Fibroblast of mammary gland (primary cell): ENCODE measurements at places on chromosomes 11 and 22.

DNA sequence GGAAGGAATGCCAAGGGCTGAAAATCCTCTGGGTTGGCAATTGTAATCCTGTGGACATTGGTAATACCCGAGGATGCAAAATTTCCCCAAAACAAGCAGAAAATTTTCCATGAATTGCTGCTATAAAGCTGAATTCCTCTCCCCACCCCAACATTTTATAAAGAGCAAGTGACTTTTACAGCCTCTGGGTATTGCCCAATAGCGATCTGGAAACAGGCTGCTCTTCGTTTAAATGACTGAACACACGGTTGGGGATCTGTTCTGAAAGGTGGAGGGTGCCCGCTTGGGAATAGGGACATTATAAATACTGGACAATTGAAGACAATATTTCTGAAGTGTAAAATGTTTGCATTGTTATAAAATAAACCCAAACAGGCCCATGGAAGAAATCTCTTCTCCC lies 20.6 kb downstream of the EHF start:
- no peak for DNase-seq

GRCh38 chr11:121522043-121522941 lies 69.5 kb upstream of the SORL1-AS1 start:
- DNase-seq: no peak

DNA sequence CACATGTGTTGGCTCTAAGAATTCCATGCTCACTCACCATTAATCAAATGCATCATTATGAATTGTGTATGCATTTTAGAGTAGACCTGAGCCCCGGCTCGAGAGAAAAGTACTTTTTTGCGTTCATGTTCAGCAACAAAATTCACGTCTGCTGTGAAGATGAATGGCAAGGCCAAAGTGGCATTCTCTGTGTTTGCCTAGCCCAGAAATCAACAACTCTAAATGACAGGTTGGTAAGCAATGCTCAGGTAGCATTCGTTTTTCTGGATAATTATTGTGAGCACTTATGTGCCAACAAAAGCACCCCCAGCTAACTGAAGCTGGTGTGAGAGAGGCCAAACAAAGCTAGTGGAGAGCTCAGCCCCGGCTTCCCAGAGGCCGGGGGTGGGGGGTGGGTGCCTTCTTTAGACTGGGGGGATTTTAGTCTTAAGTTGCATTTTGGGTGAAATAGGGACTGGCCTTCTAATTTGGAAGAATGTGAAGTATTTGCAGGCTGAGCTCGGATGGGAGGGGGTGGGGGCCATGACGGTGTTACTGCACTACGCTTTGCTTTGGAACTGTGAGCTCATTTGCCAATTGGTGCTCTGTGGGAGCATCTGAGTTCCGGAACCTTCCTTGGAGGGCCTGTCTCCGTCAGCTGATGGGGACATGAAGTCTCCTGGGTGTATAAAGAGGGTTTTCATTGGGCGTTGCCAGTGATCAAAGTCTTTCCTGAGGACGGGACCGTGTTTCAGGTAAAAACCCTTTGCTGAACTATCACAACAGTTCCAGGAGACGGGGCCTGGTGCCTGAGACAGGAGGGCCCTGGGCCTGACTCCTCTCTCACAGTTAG lies 29.0 kb upstream of the ALX4 start:
- no peak for DNase-seq

DNA sequence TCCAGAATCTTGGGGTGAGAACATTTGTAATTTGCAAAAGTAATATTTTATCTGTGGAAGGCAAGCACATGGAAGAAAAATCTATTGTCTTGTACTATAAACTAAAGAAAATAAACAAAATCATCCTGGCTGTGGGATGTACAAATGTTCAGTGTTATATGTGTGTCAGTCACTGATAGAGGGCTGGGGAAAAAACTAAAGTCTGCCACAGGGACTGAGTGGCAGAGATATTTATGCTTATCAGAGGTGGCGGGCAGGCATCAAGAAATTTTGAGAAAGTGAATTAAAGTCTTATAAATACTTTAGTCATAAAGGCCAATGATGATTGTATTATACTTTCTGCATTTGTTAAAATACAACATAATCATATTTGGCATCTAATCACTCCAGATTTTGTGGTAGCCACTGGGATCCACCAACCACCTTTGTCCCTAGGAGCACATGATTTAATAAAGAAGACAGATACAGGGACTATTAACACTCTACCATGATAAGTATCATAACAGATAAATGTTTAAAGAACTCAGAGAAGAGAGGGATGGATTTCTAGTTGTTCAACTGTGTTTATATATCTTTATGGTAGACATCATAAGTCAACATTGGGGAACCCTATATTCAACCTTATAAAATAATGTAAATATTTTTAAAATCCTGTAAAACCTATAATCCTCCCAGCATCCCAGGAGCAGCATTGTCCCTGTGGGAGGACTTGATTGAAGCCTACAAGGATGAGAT lies 2.6 kb upstream of the ENDOD1 start:
- no peak for DNase-seq

DNA sequence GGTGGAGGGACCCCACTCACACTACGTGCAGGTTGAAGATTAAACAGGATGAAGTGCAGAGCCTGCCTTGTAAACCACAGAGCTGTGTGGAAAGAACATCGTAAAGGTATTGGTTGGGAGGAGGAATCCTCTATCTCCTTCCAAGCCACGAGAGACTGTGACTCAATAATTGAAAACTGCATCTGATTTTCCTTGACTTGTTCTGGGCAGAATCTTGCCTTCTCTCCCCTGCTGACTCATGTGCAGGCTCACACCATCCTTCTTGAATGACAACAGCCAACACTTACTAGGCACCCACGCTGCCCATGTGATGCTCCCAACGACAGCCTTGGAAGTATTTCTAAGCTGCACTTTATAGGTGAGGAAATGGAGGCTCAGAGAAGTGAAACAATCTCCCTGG lies 563.0 kb downstream of the MIAT start:
- peak; percentile 84 for DNase-seq

- no peak for DNase-seq
Observed at GRCh38 chr11:33490842-33491370, 209.7 kb downstream of the C11orf91 start.

DNA sequence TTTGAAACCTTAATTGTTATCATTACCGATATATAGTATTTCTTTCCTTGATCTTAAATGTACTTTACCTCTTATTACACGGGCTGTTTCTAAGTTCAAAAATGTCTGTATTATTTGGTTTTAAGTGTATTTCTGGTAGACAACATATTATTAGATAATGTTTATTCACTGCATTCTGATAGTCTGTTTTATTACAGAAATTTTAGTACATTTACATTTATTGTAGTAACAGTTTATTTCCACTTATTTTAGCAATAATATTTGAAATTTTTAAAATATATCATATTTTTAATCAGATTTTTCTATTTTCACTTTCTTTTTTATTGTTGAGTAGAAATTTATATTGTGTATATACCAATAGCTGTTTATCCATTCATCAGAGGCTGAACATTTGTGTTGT lies 1195.2 kb downstream of the TBC1D22A start:
- no peak for DNase-seq

- DNase-seq: no peak
Observed at GRCh38 chr11:34619062-34619516, 1.8 kb upstream of the EHF start.

GRCh38 chr11:62217191-62217748 lies 8.8 kb downstream of the SCGB2A1 start:
- peak; percentile 23 for DNase-seq

DNA sequence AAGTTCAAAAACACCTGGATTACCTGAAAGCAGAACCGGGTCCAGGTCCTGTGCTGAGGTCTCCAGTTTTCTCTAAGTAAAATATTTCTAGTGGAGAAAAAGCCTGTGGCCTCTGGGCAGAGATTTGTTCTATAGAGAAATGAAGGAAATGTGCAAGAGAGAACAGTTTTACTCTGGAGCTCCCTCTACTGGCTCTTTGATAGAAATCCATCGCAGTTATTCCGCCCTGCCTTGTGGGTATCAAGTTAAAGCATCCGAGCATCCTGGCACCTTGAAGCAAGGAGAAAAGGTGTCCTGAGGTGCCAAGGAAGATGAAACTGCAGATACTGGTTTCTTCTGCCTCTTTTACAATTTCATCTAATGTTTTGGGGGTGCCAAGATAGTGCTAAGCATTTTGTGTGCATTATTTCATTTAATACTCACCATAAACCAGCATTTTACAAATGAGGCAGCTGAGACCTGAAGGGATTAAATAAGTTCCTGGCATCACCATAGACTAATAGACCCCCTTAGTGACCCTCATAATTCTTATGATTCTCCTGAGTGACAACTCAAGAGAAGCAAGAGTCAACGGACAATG lies 113.1 kb upstream of the HSD17B12 start:
- DNase-seq: peak; percentile 66

DNA sequence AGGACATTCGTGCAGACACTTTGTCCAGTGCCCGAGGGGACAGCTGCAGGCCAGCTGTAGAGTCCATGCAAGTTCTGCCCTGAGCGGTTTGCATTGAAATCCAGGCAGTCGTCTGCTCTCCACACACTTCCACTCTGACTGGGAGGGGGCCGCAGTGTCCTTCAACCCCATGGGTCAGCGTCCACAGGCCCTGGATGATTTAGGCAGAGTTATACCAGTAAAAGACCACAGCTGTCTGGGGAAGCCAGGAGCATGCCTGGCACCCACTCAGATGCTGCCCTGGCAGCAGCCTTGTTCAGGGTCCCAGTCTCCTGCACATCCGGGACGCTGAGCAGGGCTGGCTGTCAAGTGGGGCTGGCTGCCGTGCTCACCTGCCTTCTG lies 26.5 kb downstream of the KRTAP5-5 start:
- no peak for DNase-seq

GRCh38 chr22:50269970-50270665 lies at the start of gene MAPK11:
Gene MAPK11 (minus strand): TSS chr22:50270380. CDS start chr22:50270292, 88 bp downstream.
- peak; percentile 21 for DNase-seq

DNA sequence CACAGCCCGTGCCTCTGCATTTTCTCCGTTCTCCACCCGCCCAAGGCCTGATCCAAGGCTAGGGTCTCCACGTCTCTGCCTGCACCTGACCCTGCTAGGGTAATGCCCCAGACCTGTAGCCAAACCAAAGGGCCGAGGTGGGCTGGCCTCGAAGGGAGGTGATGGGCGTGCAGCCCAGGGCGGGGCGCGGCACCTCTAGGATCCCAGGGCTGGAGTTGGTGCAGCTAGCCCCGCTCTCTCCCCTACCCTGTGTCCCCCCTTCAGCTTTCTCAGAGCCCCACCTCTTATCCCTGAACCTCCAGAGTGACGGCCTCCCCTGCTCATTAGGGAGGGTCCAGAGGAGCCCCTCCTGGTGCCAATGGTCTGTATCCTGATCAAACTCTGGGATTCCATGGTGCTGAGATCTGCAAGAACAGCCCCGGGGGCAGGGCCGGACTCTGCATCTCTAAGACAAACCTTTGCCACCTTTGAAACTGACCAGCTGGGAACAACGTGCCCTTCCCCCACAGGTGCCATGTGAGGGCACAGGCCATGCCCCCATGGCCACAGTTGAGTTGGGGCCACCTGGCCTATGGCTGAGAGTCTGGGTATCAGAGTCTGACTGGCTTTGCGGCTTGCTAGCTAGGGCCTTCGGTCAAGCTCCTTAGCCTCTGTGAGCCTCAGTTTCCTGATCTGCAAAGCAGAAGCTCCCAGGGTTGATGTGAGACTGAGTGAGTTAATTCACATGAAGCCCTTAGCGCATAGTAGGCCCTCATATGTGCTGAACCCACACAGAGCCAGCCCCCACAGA lies 23.1 kb upstream of the CBX7 start:
- DNase-seq: no peak

GRCh38 chr22:37559901-37560607 lies at the start of gene CDC42EP1:
Gene CDC42EP1 (plus strand): TSS chr22:37560480. CDS start chr22:37566350, 5,870 bp downstream.
- DNase-seq: peak; percentile 39

GRCh38 chr11:126997641-126998040 lies 2.9 kb downstream of the KIRREL3 start:
- no peak for DNase-seq

- peak; percentile 77 for DNase-seq
Observed at GRCh38 chr22:25403811-25404471, 160.5 kb upstream of the GRK3 start.

DNA sequence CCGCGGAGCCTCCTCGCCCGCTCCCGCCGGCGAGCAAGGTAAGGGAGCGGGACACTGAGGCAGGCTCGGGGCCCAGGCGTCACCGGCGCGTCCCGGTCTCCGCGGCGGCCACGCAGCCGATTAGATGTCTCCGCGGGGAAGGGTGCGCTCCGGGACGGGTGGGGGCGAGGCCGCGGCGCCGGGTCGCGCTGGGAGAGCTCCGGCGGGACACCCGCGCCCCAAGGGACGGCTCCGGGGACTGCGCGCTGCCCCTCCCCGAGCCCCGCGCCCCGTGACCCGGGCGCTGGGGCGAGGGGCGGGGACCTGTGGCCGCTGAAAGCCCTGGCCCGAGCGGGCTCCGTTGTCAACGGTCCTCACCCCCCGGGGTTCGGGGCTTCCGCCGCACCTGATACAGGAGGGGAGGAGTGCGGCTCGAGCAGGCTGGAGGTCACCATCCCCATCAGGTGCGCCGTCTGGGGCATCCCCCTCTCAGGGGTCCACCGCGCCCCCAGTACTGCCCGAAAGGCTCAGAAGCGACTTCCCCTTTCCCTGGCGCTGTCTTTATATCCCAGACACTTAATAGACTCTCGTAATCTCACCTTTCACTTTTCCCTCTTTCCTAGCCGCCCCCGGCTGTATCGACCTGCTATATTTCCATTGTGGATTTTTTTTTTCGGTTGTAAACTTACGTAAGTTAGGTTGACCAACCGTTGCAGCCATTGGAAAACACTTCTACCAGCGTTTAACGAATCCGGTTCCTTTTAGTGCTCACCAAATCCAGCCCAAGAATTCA lies 573 bp downstream of the PPFIA1 start:
- DNase-seq: peak; percentile 61

GRCh38 chr11:79147731-79148130 lies 293.1 kb downstream of the TENM4 start:
- no peak for DNase-seq

GRCh38 chr22:20619045-20619892 lies 111.9 kb downstream of the MED15 start:
- DNase-seq: no peak

- DNase-seq: no peak
Observed at GRCh38 chr11:37718431-37718999, 1120.5 kb upstream of the RAG2 start.

DNA sequence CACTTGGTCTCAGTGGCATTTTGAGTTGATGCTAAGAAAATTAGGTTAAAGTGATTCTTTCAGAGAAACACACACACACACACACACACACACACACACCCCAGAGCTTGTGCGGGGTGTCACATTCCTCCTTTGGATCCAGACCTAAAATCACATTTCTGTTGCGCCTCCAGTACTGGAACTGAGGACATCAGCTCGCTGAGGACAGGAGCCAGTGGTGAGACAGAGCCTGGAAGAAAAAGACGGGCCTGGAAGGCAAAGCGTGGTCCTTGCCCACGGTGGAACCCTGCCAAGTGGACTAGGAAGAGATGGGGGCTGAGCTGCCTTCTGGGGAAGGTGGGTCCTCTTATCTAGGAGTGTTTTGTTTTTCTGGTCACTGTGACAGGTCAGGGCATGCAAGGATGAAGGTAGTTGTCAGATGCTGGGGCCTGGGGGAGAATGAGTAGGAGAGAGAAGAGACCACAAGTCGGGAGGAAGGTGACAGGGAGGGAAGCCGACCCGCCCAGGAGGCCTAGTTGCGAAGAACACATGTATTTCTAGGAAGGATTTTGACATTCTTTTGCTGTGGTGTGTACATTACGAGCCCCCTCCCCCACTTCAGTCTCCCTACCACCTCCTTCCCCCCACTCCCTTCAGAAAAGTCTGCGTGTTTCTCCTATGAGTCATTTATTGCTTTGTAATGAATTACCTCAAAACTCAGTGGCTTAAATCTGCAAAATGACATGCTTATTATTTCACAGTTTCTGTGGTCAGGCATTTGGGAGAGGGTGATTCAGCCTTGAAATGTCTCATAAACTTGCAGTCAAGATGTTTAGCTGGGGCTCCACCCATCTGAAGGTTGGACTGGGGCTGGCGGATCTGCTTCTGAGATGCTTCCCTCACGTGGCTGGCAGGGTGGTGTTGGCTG lies 4.8 kb upstream of the ELFN2 start:
- DNase-seq: peak; percentile 99
